Spleen (tissue), 13 donors: ENCODE measurements at places on chromosomes 4 and X. TPM values are rescaled to one million over a fixed set of nuclear protein-coding genes. Genes with fewer than 3 reads are reported as not detected.

DNA sequence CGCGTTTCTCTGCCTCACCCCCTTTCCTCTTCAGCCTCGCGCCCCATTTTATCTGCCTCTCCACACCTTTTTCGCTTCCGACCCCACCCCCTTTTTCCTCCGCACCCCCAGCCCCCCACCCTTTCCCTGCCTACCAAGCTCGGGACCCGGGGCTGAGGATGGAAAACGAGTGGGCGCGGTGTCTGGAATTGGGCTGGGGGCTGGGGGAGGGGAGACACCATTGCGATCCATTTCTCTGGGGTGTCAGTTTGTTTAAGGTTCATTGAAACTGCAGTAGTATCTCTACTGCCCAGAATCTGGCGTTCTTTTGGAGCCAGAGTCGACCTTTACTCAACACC is 707 bp downstream of the SLC9A6 start:
- DNase-seq: no peak

The AMBN gene
- polyA plus RNA-seq: not detected

- no peak for DNase-seq
These were observed 2.8 kb downstream of the EGF start for GRCh38 chr4:109915385-109916026.

DNA sequence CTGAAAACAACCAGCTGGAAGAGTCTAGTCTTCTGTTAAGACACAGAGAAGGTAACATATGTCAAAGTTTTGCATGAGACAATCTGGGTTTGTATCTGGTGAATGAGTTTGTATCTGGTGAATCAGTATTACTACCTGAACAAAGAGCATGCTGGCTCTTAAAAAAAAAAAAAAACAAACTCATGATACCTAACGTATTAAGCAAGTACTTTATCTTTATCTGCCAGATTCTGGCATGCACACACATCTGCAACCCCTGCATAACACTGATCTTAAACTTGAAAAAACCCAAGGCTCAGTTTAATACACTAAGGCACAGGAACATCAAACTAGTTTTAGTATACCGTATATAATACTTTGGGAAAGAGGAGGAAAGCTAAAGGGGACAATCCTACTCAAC is 5.8 kb downstream of the YTHDC1 start:
- DNase-seq: no peak

DNA sequence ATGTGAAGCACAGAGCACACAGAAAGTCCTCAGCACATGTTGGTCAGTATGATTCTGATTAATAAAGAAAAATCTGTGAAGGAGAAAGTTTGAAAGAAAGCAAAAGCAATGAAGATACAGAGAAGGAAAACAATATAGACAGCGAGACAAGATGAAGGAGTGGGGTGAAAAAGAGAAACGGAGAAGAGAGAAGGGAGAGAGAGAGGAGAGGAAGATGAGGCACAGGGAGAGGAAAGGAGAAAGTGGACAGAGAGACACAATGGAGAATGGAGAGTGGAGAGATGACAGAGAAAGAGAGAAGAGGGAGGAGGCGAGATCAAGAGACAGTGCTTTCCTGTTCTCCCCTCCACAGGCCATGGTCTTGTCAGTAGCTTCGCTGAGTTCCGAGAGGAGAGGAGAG is 3.9 kb upstream of the KCND1 start:
- DNase-seq: no peak

The PITX2 gene
- polyA plus RNA-seq: not detected

The AREG gene
- 0.63 TPM for polyA plus RNA-seq

DNA sequence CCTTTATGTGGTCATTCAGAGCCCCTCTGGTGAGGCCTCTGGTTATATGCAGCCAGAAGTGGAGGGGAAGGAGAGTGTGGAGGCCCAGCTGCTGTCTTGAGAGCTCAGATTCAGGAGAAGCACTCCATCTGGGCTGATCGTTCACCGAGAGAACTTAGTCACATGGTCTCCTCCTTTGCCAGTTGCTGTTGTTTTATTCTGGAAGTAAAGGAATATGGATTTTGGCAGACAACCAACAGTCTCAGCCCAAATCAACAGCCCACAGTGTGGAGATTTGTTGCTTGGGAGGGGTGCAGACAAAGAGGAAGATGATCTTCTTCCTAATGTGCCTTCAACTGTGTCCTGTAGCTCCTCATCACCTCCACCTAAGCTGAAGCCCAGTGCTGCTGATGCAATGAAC is 355.4 kb downstream of the ANK2 start:
- DNase-seq: no peak

DNA sequence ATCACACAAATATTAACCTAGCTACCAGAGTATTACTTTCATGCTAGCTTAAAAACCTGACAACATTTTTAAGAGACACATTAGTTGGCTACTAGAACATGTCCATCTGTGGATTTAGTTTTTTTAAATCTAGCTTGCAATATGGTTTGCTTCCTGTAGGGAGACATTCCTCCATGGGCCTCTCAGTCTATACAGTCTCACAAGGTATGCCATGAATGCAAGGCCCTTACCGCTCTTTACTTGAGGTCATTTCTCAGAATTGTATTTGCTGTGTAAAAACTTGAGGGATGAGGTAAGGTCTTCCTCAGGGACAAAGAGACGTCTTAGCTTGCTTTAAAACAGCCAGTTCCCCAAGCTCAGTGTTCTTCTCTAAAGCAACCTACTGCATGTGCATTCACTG is 26.9 kb downstream of the UBA6 start:
- DNase-seq: no peak

The UGT2A1 gene
- polyA plus RNA-seq: not detected

- DNase-seq: no peak
These were observed 78.5 kb downstream of the ANXA3 start for GRCh38 chr4:78629991-78630541.

The KIF4A gene
- polyA plus RNA-seq: 1.3 TPM

DNA sequence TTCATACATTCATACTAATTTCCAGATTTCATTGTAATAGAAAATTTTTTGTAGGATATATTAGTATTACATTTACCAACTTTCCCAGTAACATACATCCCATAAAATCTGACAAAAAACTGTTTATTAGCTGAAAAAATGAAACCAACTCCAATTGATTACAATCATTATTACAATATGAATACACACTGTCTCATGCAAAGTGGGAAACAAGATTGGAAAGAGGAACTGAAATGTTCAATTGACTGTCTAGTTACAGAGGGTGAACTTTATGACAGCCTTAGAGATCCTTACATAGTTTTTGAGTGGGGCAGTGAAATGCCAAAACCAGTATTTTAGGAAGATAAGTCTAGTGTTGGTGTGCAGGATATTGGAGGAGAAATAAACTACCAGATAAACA is 2.3 kb upstream of the AMBN start:
- DNase-seq: no peak

The PDGFRA gene
- polyA plus RNA-seq: 22.7 TPM

DNA sequence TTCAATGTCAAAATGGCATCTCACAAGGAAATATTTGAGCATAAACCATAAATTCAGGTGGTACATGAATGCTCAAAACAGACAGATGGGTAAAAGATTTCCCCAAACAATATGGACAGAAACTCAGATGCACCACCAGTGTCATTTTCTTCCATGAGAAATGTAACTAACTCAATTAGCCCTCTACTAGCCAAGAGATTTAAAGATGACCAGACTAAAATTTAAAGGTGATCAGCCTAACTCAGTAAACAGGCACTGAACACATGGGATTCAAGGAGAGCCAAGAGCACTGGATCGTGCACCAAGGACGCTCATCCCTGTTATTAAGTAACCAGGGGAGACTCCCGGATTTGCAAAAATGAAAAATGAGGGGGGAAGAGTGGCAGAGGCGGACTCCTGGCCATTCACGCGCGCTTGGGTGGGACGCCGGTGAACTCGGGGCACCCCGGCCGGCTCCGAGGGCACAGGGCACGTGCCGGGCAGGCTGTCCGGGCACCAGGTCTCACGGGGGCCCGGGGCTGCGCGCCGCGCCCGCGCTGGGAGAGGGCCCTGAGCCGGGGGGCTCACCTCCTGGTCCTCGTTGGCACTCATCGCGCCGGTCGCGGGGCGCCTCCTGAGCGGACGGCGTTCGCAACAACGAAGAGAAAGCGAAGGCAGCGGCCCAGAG is 490 bp downstream of the RWDD4 start:
- DNase-seq: peak; percentile 90

The IL2 gene
- 0.32 TPM for polyA plus RNA-seq

GRCh38 chr4:184803133-184803532 is 22.6 kb downstream of the ACSL1 start:
- peak; percentile 36 for DNase-seq

- DNase-seq: no peak
These were observed 521.2 kb downstream of the STIM2 start for GRCh38 chr4:27381815-27382214.

- DNase-seq: no peak
These were observed 38.9 kb downstream of the PRIMPOL start for GRCh38 chr4:184688447-184688846.

The APEX2 gene
- 7.2 TPM for polyA plus RNA-seq

The SSX4B gene
- polyA plus RNA-seq: not detected

The TSPAN7 gene
- polyA plus RNA-seq: 11.9 TPM
